ENCODE measurements at places on chromosomes 5 and 9.

GRCh38 chr9:132679946-132680625 lies 9.8 kb downstream of the GTF3C4 start:
- DNase-seq = no peak

GRCh38 chr5:160188141-160189015 lies 40.9 kb upstream of the FABP6 start:
- peak; percentile 52 for DNase-seq

DNA sequence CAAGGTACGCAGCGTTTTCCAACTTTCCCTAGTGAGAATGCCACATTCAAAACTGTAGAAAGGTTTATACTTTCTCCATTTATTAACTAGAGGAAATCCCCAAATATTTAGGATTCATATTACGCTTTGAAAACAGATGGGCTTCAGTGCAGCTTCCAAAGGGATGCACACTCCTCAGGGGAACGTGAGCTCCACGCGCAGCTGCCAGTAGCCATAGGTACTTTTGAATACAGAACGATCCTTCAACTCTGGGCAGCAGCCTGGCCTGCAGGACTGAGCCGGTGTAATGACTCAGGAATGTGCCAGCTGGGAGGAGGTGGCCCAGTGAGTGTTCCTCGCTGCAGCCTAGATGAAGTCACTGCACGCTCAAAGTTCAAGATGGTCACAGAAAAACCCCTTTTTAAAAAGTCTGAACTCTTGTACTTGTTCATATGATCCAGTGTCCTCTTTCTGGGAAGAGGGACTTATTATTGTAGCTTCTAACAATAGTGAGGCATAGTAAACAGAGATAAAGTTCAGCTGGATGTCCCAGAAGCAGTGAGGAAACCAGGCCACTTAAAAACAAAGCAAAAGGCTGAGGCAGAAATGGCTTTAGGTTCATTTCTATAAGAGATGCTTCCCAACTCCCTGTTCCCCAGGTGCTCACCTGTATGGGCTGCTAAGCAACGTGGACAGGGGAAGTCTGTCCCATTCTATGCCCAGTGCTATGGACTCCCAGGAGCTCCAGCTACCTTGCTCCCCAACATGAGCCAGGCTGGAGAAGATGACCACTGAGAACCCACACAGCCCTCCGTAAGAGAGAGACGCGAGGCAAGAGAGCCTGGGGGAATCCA lies 130.0 kb downstream of the LHFPL2 start:
- peak; percentile 92 for DNase-seq

GRCh38 chr9:1732670-1733069 lies 282.5 kb upstream of the SMARCA2 start:
- DNase-seq = no peak

GRCh38 chr9:137128158-137128861 lies 10.6 kb upstream of the GRIN1 start:
- DNase-seq = peak; percentile 67

- peak; percentile 83 for DNase-seq
These were observed 23.7 kb upstream of the OR2S2 start for GRCh38 chr9:35981699-35982098.

GRCh38 chr5:1026700-1027621 lies 18.4 kb downstream of the NKD2 start:
- no peak for DNase-seq

Measured in myocyte (in vitro differentiated cells).